ENCODE measurements at places on chromosomes 2 and 18.

- no peak for DNase-seq
These were observed 181.5 kb upstream of the ACVR2A start for GRCh38 chr2:147663153-147663961.

DNA sequence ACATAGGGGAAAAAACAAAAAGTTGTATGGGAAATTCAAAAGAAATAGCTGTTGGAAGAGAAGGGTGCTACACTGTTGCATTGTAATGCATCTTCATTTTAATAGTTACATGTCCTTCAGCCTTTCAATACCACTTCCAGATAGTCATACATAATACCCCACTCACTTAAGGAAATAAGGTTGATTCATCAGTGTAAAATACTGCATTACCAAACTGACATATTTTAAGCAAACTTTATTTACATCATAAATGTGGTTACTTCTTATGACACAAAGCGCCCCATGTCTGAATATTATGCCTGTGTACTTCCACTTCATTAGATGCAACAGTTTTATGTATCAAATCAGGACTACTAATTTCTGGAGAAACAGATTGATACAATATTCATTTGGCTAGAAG is 4.5 kb downstream of the RBMS1 start:
- no peak for DNase-seq

- DNase-seq, result no peak
These were observed 19.7 kb downstream of the IAH1 start for GRCh38 chr2:9494081-9494480.

- no peak for DNase-seq
These were observed 17.0 kb downstream of the SLC20A1 start for GRCh38 chr2:112662704-112663103.

DNA sequence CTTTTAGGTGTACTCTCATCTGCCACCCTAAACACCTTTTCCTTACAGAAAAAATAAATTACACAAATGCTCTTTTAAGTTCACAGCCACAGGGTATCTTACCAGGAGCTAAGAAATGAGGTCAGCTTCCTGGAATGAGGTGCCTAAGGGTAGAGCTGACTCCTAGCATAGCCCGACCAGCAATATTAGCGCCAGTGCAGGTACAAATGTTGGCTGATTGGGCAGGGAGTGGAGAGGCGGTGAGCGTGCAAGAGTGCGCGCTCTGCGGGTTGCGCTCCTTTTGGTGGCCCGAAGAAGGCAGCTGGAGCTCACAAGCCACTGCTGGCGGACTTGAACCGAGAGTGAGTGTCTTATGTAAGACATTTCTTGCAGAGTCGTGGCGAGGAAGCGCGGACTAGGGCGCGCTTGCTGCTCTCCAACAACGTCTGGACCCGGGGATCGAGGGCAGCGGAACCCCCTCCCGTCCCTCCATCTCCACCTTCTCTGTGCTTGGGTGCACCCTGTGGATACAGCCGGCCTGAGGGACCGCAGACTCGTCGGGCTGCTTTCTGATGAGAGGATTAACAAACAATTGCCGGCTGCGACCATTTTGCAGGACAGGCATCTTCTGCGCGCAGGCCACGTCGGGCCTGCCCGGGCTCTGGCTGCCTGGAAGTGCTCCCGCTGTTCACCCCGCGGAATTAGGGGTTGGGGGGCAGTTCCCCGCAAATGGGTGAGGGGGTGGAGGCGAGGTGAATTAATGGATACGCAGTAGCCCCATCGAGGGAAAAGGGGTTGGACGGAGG is 17.3 kb downstream of the BOLA3 start:
- no peak for DNase-seq

GRCh38 chr2:180442860-180443644 is 436.0 kb upstream of the CWC22 start:
- no peak for DNase-seq

DNA sequence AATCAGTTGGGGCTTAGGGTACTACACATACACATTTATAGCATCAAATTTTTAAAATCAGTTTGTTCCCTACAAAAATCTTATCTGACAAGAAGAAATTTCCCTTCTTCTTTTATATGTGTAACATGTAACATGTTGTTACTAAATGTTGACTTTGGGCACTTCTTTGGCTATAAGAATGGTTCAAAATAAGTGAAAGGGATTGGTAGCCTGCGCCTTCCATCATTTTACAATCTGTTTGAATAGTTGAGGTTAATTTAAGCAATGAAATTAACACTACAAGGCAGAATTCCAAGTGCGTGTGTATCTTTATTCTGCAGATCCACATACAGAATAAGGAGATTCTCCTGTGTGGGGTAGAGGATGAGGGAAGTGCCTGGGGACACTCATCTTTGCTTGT is 30.2 kb upstream of the SPP2 start:
- no peak for DNase-seq

DNA sequence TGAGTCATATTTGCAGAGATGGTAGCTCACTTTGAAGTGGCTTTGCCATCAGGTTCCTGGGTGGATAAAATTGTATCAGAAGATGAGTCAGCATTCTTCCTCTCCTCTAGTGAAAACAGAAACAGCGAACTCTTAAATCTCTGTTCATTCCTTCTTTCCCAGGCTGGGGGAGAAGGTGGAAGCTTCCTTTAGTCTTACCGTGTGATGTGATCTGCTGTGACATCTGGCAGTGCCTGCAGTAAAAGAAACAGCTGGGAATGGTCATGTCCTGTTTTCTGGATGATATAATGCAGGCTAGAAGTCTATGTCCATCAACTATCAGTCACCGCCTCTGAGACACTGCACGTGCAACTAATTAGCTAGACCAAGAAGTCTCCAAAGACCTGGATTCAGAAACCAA is 171.6 kb downstream of the VAPA start:
- DNase-seq, result no peak

- no peak for DNase-seq
These were observed 155.3 kb downstream of the UXS1 start for GRCh38 chr2:106038601-106039375.

GRCh38 chr2:121832412-121833357 is 77.2 kb downstream of the TSN start:
- DNase-seq, result no peak

DNA sequence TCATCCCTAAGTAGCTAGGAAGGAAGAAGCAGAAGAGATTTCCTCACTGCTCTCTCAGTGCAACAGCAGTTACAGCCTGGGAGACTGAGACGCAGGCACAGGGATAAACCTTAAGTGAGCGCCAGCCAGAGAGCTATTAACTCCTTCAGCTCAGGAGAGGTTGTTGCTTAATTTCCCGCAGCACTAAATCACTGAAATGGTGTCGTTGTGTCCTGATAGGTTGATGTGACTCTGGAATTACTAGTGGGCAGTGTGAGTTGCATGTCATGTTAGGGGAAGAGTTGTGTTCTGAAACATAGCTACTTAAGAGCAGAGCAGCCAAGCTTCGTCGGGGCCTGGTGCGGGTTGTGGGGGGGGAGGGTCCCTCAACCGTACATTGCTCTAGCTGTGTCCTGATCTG is 225.8 kb downstream of the NAPG start:
- DNase-seq, result no peak

GRCh38 chr2:207792244-207792785 is 22.6 kb upstream of the FZD5 start:
- no peak for DNase-seq

DNA sequence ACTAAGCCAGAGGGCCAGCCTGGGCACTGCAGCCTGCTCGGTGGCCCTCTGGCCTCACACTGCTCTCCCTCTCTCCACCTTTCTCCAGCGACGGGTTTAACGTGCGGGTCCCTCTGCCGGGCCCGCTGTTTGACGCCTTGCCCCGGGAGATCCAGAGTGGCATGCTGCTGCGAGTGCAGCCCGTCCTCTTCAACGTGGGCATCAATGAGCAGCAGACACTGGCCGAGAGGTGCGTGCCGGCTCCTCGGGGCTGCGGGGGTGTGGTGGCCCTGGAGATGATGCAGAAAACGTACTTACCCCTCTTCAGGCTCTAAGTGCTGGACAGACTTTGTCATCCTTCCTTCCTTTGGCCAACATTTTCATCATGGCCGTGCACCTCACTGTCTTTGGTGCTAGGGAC is 42.4 kb downstream of the COA5 start:
- DNase-seq, result no peak

- DNase-seq, result no peak
These were observed 556.9 kb upstream of the SETBP1 start for GRCh38 chr18:44123743-44124142.

GRCh38 chr2:71003966-71004755 is 9.5 kb upstream of the TEX261 start:
- DNase-seq, result no peak

DNA sequence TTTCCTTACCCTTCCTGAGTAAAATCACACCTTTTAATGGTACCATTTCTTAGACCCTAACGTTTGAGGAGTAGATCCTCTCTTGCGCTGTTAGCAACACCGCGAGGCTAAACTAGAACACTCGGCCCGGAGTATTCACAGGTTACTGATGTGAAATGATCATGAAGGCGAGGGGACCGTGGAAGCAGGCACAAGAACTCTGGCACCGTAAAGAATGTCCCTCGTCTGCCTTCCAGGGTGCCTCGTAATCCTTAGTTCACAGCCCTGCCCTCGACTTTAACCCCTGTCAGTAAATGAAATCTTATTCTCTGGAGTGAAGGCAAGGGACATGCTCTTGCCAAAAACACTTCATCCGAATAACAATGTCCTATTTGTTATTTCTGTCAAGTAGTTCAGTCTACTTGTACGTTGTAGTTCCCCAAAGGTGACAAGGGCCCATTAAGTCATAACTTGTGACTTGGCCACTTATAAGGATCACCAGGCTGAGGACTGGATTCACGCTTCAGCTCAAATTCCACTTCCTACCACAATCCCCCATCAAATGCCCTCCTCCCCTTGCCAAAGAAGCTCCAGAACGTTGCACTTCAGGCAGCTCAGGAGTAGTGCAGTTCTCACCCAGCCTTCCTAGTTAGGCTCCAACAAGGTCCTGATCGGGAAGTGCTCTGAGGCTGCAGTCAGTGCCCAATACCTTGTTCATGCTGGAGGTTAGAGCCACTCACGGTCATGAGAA is 43.3 kb upstream of the ITM2C start:
- no peak for DNase-seq

- DNase-seq, result no peak
These were observed 69.6 kb downstream of the CLHC1 start for GRCh38 chr2:55162284-55163006.

- DNase-seq, result peak; percentile 63
These were observed 728 bp downstream of the FAM168B start for GRCh38 chr2:131092458-131093005.

GRCh38 chr2:375956-376307 is 88.0 kb upstream of the ALKAL2 start:
- no peak for DNase-seq

DNA sequence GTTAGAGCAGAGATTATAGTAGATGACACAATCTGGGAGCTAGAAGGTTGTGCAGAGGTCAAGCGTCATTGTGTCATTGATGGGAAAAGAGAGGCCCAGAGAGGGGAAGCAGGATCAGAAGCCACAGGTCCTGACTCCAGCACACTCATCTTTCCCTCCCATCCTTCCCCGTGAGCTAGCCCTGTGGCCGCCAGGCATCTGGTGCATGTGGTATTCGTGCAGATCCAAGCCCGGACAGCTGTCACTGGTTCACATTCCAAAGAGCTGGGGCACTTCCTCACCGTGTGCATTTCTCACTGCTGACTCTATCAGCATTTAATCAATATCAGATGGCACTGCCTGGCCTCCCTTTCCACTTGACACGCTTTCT is 94.1 kb upstream of the THOC1 start:
- DNase-seq, result no peak

DNA sequence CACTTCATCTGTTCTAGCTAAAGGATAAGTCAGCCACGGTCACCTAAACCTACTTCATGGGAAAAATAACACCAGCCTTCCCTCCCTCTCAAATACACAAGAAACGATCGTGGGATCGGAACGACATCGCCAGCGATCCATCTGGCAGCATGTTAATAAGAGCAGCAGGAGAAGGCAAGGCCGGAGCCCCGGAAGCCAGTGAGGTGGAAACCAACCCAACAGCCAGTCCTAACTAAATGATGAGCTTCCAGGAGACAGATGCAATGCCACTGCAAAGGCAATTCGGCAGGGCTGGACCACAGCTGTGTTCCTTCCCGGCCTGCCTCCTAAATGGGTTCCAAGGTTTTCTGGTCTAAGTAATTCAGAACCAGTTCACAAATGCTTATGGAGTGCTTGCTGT is 117.5 kb downstream of the TMEM163 start:
- DNase-seq, result no peak

- DNase-seq, result no peak
These were observed 29.7 kb upstream of the DSG3 start for GRCh38 chr18:31417850-31418249.

DNA sequence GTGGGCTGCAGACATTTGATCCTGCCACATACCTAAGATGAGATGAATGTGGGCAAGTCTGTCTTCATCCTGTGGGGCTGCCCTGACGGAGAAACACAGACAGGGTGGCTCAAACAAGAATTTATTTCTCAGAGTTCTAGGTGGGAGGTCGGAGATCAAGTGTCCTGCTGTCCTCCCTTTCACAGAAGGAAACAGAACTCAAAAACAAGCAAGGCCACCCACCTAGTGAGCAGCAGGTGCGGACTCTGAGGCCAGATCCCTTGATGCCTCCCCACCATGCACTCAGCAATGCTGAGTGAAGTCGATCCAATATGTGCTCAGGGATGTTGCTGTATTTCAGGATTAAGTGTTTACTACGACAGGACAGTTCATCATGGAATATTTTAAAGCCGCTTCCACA is 63.0 kb upstream of the SNTG2 start:
- no peak for DNase-seq

DNA sequence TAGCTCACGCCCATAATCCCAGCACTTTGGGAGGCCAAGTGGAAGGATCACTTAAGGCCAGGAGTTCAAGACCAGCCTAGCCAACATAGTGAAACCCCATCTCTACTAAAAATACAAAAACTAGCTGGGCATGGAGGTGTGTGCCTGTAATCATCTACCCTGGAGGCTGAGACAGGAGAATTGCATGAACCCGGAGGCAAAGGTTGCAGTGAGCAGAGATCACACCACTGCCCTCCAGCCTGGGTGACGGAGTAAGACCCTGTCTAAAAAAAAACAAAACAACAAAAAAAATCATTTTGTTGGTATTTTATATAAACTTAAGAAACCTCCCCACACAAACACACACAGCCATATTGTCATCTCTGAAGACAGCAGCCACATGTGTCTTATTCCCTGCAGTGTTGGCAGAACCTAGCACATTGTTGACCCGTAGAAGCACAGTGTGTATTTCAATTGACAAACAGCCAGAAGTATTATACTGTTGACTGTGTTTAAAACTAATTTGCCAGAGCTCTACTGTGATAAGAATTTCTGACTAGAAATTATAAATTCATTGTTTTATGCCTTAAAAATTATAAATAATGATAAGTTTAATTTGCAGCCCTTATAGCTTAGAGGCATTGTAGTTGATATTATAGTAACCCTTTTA is 68.1 kb downstream of the DNAJC10 start:
- DNase-seq, result no peak

GRCh38 chr2:96325884-96326255 is 753 bp downstream of the ITPRIPL1 start:
- peak; percentile 60 for DNase-seq

- DNase-seq, result no peak
These were observed 11.1 kb downstream of the CLUL1 start for GRCh38 chr18:607930-608329.

GRCh38 chr2:74646201-74646600 is 1.9 kb downstream of the M1AP start:
- no peak for DNase-seq

GRCh38 chr2:229489016-229489415 is 217.9 kb upstream of the PID1 start:
- DNase-seq, result no peak

- DNase-seq, result no peak
These were observed 167.5 kb downstream of the AGAP1 start for GRCh38 chr2:235661167-235661937.

Measured in stimulated activated CD8-positive, alpha-beta memory T cell treated with anti-CD3 and anti-CD28 coated beads, Interleukin-4, amount 100 ng/mL, for 48 hours (primary cell).